Esophagus muscularis mucosa (tissue), 4 donors: ENCODE measurements at places on chromosomes 16 and 17.

DNA sequence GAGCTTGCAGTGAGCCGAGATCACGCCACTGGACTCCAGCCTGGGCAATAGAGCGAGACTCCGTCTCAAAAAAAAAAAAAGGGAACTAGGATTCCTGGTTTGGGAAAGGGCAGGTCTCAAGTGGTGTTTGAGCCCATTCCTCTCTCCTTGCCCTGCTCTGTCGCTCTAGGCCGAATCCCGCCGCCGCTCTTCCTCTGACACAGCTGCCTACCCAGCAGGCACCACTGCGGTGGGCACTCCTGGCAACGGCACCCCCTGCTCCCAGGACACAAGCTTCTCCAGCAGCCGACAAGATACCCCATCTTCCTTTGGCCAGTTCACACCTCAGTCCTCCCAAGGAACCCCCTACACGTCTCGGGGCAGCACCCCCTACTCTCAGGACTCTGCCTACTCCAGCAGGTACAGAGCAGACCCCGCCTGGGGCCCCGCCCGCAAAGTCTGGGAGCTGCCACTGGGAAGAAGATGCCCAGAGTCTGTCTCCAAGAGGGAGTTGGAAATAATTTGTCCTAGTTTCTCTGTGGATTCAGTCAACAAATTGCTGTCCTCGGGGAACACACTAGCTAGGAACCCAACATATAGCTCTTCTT, 6.5 kb downstream of the SETD1A start:
- no peak for DNase-seq

- no peak for DNase-seq
Observed at GRCh38 chr16:50675686-50676610, 5.2 kb downstream of the SNX20 start.

- no peak for DNase-seq
Observed at GRCh38 chr16:24908716-24909115, 63.0 kb downstream of the SLC5A11 start.

GRCh38 chr16:9489835-9490467, 398.5 kb downstream of the HAPSTR1 start:
- DNase-seq: no peak

- no peak for DNase-seq
Observed at GRCh38 chr16:87185308-87185707, 131.9 kb downstream of the C16orf95 start.

DNA sequence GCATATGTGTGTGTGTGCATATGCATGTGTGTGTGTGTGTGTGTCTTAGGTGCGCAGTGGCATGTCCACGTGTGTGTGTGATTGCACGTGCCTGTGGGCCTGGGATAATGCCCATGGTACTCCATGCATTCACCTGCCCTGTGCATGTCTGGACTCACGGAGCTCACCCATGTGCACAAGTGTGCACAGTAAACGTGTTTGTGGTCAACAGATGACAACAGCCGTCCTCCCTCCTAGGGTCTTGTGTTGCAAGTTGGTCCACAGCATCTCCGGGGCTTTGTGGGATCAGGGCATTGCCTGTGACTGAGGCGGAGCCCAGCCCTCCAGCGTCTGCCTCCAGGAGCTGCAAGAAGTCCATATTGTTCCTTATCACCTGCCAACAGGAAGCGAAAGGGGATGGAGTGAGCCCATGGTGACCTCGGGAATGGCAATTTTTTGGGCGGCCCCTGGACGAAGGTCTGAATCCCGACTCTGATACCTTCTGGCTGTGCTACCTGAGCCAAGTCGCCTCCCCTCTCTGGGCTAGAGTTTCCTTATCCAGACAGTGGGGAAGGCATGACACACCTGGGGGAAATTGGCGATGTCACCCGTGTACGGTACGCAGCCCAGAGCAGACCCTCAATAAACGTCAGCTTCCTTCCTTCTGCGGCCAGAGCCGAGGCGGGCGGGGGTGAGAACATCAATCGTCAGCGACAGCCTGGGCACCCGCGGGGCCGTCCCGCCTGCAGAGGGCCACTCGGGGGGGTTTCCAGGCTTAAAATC, 47.6 kb downstream of the IL21R start:
- no peak for DNase-seq

GRCh38 chr17:3915995-3916696, at the start of gene P2RX1:
P2RX1 (minus strand) TSS chr17:3916465; CDS start chr17:3916225, 240 bp downstream.
- no peak for DNase-seq

DNA sequence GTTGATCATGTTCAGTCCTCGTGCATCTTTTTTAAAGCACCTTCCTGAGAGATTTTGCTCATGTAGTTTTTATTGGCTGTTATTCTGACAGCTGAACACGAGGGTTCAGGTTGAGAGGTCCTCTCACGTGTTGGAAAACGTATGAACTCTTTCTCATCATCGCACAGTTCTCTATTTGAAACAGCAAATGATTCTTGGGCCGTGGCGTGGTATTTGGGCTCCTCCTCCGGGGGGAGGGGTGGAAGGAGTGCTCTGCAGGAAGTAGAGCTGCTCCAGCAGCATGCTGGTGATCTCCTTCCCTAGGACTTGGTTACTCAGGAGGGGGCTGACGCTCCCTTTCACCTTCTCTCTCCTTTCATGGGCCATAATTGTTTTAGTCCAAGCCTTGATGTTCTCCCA, 70.4 kb downstream of the KSR1 start:
- no peak for DNase-seq

DNA sequence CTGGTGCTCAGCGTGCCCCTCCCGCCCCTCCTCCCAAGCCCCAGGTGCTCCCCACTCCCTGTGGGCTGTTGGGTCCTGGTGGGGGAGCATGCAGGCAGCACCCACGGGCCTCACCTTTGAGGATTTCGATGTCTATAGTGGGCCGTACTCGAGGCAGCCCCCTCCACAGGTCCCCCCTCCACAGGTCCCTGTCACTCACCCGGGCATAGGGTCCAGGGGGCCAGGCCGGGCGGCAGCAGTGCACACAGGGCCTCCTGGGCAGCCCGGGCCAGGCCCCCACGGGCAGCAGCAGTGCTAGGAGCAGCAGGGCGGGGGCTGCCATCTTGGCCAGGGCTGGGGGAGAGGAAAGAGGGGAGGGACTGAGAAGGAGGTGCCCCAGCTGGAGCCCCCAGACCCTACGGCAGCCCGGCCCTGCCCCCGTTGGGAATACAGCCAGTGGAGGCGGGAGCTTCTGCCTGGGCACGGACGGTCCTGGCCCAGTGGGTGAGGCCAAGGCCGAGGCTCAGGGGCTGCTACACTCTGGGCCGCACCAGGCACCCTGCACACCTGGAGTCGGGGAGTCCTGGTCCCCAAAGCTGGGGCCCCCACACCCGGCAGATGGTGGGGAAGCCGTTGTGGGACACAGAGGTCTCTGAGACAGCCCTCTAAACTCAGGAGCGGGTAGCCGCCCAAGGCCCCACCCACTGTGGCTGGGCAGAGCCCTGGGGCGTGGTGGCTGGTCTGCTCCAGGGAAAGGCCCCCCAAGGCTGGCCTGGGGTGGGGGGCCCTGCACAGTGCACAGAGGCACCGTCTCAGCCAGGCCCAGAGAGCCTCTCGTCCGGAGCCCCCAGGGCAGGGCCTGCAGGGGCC, 1.2 kb downstream of the C1QTNF8 start:
- no peak for DNase-seq

GRCh38 chr16:50584033-50584722, 36.0 kb downstream of the NKD1 start:
- DNase-seq: no peak
